ENCODE measurements at places on chromosomes 6 and 20. TPM values are rescaled to one million over a fixed set of nuclear protein-coding genes. Genes with fewer than 3 reads are reported as not detected.
A peak's percentile ranks its signal among the peaks of the same experiment; 100 is the strongest.

- peak; percentile 66 for DNase-seq
Observed at GRCh38 chr6:135586844-135587243, 89.3 kb upstream of the AHI1 start.

GRCh38 chr6:141309295-141309694, 823.4 kb upstream of the GJE1 start:
- no peak for DNase-seq

GRCh38 chr20:48326868-48327267, 500.9 kb downstream of the PREX1 start:
- no peak for DNase-seq

DNA sequence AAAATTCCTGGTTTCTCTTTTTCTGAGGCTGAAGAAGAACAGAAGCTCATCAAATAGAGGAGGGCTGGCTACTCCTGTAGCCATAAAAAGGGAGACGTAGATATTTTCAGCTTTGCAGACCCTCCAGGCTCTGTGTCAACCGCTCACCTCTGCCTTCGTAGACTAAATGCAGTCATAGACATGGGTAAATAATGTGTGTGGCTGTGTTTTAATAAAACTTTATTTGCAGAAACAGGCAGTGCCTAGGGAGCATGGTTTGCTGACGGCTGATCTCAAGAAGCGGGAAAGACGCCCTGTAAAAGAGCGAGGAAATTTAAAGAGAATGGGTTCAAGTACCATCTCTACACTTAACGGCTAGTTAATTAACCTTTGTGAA, 171.8 kb downstream of the BCAS1 start:
- no peak for DNase-seq

GRCh38 chr20:48635791-48636267, 192.0 kb downstream of the PREX1 start:
- DNase-seq = peak; percentile 57

The WFDC10B gene
- total RNA-seq = 0.39 TPM

DNA sequence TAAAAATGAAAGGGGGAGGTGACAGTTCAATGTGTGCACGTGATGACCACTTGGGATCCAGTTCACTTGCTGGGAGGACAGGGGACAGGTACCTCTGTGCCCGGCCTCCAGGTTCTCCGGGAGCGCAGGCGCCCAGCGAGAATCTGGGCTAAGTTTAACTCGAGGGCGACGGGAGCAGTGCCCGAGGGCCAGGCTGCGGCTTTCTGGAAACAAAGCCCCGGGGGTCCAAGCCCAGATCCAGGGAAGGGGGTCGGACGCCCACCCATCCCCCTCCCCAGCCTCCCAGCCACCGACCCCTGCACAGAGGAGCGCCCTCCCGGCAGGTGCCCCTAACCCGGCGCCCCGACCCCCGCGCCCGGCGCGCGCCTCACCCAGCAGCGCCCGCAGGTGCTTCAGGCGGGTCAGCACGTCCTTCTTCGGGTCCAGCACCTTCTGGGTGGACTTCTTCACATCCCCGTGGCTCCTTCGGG, 405 bp downstream of the RALGAPA2 start:
- no peak for DNase-seq

The ETV7 gene
- not detected for total RNA-seq

The ZFP57 gene
- not detected for total RNA-seq

The PDE10A gene
- 4.4 TPM for total RNA-seq

- no peak for DNase-seq
Observed at GRCh38 chr6:143539734-143540133, 28.2 kb upstream of the FUCA2 start.

GRCh38 chr6:124434421-124434820, 527.8 kb upstream of the RNF217 start:
- DNase-seq = no peak

Measured in HT1080 (cell line).